AG04449 (cell line): ENCODE measurements at places on chromosomes 11 and 22.

DNA sequence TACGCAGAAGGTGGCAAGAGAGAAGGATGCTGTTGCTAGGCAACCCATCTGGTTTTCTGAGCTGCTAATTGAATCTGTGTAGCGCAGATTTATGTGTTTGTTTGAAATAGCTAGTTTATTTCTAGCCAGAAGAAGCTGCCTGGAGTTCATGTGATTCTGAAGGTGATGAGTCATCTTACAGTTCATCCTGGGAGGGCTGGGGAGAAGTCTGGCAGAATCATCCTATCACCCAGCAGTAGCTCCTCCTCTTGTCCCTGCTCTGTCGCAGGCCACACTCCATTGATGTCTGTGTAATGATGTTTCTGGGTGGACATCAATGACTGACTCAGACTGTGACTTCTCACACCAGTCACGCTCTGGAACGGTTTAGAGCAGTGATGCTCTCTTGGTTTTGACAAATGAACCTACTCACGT lies 4.8 kb upstream of the FBXO7 start:
- DNase-seq, result peak; percentile 60

- DNase-seq, result no peak
Measured at GRCh38 chr11:113721462-113722066, 15.5 kb upstream of the TMPRSS5 start.

GRCh38 chr11:93945596-93945995 lies 75.6 kb upstream of the HEPHL1 start:
- no peak for DNase-seq

GRCh38 chr11:121711939-121712338 lies 259.2 kb upstream of the SORL1-AS1 start:
- DNase-seq, result no peak

DNA sequence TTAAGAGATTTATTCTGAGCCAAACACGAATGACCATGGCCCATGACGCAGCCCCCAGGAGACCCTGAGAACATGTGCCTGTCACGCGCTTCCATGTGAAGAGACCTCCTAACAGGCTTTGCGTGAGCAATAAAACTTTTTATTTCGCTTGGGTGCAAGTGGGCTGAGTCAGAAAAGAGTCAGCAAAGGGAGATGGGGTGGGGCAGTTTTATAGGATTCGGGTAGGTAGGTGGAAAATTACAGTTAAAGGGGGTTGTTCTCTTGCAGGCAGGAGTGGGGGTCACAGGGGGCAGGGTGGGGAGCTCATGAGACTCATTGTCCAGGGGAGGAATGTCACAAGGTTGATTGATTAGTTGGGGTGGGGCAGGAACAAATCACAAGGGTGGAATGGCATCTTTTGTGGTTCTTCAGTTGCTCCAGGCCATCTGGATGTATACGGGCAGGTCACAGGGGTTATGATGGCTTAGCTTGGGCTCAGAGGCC lies 77.2 kb upstream of the FTH1 start:
- DNase-seq, result no peak

- DNase-seq, result no peak
Measured at GRCh38 chr11:99571094-99571493, 550.3 kb downstream of the CNTN5 start.

DNA sequence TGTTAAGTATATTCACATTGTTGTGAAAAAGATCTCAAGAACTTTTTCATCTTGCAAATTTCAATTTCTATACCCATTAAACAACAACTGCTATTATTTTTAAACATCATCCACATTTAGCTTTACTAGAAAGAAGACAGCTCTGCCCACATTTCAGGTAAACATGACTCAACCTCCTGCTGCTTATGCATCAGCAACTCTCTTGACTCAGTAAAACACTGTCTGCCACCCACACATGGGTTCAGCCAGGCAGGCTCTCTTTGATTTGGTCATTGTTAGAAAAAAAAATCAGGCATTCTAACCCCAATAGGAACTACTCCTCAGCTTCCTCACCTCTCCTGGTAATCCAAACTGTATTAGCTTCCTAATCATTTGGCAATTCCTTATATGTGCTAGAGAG lies 5.1 kb upstream of the ENDOD1 start:
- no peak for DNase-seq

DNA sequence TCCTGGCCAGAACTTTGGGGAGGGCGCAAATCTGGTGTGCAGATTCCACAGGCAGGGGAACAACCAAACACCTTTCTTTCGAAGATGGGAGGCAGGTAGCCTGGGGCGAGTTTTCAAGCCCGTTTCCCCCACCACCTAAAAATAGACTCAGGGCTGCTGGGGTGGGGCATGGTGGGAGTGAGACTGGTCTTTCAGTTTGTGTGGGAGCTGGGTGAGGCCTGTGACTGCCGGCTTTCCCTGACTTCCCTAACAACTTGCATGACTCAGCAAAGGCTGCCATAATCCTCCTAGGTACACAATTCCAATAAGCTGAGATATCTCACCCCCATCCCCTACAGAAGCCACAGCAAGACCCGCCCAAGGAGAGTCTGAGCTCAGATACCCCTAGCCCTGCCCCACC lies 4.3 kb upstream of the OR5B12 start:
- DNase-seq, result no peak

- DNase-seq, result no peak
Measured at GRCh38 chr11:106193956-106194355, 116.5 kb downstream of the AASDHPPT start.

- no peak for DNase-seq
Measured at GRCh38 chr22:24962094-24962493, 9.6 kb downstream of the KIAA1671 start.

DNA sequence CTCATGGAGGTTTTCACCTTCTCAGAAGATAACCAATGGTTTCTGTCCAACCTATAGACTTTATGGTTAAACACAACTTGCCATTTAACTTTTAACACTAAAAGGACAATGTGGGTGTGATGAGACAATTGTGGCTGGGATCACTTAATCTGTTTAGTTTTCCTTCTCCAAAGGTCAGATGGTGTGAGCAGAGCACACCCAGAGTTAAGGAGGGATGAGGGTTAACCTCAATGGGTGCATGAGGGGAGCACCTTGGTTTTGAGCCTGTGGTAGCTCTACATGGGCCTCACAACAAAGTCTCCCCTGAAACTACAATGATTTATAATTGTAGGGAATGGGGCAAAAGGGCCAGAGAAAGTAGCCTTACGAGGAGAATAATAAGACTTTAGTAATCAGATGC lies 28.9 kb upstream of the CHRM4 start:
- no peak for DNase-seq

DNA sequence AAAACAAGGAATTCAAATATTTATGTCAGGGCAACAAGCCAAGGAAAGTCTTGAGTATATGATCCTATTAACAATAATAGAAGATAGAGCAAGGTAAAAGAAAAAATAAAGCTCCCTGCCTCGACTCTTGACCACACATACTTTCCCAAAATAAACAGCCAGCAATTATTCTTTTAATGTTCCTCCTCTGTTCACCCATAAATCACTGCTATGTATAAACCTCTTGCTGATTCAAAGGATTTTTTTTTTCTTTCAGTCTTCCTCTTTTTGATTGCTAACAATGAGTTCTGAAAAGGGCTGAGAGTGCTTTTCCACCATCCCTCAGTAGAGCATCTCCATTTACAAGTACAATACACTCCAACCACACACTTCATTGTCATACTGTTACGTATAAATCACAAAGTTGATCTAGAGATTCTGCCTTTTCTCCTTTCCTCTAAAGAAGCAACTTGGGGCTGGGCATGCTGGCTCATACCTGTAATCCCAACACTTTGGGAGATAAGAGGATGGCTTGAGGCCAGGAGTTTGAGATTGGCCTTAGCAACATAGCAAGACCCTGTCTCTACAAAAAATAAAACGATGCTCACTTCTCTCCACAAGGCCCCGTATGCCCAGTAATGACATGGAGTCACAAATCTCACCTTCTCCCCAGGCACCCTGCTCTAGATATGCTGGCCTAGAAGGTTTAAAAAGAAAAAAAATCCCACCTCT lies 24.0 kb downstream of the RAB30 start:
- no peak for DNase-seq

DNA sequence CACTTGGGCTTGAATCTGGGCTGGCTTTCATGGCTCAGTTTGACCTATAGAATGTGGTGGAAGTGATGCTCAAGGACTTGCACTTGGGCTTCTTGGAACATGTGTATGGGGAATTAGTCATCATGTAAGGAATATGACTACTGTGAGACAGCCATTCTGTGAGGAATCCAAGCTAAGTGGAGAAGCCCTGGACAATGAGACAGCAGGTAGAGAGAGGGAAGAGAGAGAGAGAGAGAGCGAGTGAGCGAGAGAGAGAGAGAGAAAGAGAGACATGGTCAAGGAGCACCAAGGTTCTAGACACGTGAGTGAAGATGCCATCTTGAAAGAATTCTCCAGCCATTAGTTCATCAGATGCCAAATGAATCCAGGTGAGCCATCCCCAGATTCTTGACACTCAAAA lies 261.6 kb upstream of the SORL1-AS1 start:
- no peak for DNase-seq

DNA sequence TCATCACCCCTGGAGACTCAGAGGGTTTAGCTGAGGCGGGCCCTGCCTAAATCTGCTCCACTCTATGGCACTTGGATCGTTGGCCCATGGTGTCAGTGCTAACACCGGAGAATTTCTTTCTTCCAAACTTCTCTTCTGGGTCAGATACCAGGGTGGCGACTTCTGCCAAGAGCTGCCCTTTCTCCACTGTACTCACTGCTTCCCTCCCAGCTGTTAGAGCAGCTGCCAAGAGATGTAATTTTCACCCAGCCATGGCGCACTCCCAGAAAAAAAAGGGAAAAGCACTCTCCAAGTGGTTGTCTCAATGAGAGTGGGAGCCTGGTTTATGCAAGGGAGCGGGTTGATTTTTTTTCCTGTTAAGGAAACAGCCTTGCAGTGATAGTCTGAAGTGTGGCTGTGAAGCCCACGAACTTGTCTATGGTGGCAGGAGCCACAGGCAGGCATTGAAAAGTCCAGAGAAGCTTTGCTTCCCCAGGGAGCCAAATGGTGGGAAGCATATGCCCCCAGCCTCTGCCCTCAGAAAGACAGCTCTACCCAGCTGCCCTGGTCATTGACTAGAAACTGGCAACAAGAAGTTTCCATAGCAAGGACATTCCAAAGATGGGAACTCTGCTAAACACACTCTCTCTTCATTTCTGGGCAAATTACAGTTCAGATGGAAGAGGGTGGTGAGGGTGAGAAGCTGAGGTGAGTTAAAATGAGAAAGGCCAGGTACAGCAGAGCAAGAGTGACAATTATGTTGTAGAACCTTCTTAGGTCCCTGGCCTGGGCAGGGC lies 10.7 kb downstream of the PCSK7 start:
- no peak for DNase-seq

DNA sequence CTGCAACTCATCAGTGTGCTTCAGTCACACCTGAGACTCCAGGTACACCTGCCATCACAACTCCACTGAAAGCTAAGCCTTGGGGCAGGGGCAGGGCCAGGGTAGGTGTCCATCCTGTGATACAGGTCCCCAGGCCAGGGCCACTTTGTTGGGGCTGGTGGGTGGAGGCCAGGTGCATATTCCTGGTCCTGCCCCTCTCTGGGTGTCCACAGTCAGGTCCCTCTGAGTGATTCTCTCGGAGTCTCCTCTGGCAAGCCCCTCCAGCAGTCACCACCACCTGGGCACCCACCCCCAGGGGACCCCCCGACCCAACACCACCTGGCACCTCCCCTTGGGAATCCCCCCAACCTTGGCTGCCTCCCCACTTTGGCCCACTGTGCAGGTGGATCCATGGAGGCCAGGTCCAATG lies 9.5 kb upstream of the ACR start:
- DNase-seq, result no peak

DNA sequence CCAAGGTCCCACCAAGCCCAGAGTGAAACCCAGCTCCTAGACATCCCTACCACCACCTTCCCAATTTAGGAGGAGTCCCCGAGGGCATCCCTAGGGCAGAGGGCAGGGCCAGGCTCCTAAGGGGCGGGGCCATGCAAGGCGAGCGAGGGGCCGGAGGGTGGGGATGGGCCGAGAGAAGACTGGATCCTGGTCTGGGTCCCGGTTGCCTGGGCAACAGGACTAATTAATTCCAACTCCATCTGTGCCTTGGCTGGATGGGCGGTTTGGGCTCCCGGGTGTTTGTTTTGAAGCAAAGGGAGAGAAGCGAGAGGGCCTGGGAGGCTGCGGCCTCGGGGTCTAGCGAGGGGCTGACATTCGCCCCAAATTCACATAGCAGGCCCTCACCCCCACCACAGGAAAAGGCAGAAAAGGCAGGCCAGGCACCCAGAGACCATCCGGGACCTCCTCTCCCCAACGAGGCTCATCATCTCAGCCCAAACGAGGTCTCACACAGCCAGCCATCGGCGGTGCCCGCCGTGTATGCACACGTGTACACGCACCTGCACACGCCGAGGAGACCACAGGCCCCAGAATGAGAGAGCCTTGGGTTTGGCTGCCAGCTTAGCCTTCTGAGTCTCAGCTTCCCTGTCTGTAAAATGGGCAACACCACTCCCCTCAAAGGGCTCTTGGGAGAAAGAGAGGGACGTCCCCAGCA lies 23.9 kb downstream of the ELFN2 start:
- DNase-seq, result no peak

- no peak for DNase-seq
Measured at GRCh38 chr11:106426696-106427095, 349.2 kb downstream of the AASDHPPT start.
